ENCODE measurements at places on chromosomes 12 and 14. TPM values are rescaled to one million over a fixed set of nuclear protein-coding genes. Genes with fewer than 3 reads are reported as not detected.

GRCh38 chr12:67676624-67677023 is 28.1 kb downstream of the DYRK2 start:
- DNase-seq = no peak

DNA sequence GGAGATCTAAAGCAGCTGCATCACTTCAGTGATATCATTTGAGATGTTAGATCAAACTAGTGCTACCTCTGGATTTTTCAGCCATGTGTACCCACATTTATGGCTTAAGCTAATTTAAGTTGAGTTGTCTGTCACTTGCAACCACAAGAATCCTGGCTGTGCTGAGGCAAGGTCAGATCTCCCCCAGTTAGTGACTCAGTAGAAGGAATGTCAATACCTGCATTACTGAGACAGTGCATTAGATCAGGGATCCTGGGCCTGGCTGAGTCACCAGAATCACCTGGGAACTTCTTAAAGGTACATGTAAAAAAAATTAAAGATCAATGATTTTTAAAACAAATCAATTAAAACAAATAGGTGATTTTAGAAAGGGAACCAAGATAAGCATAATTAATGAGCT is 84.6 kb upstream of the GRIN2B start:
- DNase-seq = no peak

DNA sequence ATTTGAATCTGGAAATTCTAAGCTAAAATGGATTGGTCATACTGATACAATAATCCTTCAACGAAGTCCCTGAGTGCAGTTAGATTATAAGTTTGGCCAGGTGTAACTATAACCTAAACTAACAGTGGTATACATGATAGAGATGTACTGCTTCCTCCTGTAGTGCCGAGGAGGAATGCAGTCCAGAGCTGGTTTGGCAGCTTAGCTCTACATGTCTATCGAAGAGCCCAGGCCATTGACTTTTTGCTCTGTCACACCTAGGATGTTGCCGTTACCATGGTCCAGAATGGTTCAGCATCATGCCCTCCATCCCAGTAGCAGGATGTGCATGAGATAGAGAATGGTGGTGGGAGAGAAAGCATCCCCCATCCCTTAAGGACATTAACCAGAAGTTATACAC is 318.1 kb downstream of the ZFP36L1 start:
- no peak for DNase-seq

DNA sequence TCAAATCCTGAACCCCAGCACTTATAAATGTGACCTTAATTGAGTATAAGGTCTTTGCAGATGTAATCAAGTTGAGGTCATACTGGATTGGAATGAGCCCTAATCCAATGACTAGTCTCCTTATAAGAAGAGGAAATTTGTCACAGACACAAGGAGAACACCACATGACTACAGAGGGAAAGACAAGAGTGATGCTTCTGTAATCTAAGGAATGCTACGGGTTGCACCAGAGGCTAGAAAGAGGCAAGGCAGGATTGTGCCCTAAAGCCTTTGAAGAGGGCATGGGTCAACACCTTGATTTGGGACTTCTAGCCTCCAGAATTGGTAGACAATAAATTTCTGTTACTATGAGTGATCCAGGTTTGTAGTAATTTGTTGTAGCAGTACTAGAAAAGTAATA is 135.0 kb downstream of the FOXG1 start:
- DNase-seq = no peak

- DNase-seq = no peak
Observed at GRCh38 chr12:96093543-96094196, 58.3 kb upstream of the LTA4H start.

DNA sequence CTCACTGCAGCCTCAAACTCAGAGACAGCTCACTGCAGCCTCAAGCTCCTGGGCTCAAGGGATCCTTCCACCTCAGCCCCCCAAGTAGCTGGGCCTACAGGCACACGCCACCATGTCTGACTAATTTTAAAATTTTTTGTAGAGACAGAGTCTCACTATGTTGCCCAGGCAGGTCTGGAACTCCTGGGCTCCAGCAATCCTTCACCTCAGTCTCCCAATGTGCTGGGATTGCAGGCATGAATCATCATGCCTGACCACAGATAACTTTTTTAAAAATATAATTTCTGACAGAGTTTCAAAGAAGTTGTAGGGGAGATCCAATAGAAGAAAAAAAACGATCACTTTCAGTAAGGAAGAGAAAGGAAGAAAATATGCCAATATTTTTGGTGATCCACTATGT is 189.7 kb upstream of the CDKN3 start:
- DNase-seq = no peak

- no peak for DNase-seq
Observed at GRCh38 chr12:57211791-57212700, 4.5 kb upstream of the NXPH4 start.

DNA sequence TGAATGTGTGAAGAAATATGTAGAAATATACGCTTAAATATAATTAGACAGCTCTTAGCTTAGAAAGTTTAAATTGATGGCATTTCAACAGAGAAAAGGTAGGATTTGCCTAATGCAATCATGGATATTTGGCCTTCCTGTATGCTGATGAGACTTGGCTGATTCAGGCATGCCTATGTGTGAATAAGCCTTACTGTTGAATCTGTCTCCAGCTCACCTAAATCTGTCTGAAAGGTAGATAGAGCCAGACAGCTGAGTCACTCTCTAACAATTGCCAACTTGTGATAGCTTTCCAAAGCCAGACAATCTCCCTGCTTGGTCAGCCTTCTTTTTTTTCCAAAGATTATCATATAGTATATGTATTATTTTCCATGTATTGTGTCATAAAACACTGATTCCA is 92.8 kb upstream of the FLRT2 start:
- DNase-seq = no peak

DNA sequence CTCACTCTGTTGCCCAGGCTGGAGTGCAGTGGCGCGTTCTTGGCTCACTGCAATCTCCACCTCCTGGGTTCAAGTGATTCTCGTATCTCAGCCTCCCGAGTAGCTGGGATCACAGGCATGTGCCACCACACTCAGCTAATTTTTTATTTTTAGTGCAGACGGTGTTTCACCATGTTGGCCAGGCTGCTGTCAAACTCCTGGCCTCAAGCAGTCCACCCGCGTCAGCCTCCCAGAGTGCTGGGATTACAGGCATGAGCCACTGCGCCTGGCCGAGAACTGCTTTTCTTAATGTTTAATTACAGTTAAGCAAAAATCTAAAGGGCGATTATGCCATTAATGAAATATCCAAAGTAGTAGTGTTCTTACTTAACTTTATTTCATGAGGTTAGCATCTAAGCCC is 13.6 kb downstream of the YARS2 start:
- DNase-seq = no peak

DNA sequence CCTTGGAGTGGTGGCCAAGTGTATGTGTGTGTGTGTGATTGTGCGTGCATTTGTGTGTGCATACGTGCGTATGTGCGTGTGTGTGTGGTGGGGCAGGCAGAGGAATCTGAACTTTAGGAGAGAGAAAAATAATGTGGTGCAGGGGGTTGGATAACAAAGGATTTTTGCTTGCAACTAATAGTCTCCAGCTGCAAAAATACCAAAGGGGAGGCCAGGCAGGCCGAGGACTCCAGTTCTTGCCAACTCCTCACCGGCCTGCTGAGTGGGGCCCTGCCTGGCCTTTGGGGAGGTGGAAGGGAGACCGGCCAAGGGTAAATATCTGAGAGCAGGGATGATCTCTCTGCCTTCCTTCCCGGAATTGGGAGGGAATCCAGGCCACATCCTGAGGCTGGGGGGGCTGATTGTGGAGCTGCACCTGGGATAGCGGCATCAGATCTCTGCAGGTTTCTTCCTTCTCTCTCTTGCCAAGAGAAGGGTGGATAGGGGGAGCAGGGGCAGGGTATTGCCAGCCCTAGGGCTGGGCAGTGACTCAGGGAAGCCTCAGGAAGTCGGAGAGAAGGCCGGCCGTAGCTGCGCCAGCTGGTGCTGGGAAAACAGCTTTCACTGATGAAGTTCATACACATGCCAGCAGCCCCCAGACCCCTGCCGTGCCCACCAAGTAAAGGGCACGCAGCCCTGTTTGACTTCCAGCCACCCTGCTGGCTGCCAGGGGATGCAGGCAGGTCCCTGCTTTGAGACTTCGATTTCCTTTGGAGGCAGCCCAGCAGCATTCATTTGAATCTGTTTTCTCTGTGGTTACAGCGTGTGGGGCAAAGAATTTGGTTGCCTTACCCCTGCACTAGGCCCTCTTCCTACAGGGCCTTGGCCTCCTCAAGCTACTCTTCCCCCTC is 4.6 kb upstream of the LRP1-AS start:
- no peak for DNase-seq

DNA sequence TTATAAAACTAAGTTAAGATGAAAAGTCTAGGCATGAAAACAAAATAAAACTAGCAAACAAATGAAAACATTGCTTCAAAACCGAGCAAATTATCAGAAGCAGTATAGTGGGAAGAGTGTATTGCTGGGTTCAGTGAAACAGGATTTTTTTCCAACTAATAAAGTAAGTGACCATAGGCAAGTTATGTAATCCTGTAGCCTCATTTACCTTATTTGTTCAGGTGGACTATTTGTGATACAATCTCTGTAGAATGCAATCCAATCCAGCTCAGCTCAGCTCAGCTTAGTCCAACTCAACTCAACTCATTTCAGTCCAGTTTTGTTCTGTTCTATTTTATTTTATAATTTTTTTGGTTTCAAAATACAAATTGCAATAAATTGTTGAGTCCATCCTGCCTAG is 276.7 kb upstream of the LRIG3 start:
- DNase-seq = no peak

DNA sequence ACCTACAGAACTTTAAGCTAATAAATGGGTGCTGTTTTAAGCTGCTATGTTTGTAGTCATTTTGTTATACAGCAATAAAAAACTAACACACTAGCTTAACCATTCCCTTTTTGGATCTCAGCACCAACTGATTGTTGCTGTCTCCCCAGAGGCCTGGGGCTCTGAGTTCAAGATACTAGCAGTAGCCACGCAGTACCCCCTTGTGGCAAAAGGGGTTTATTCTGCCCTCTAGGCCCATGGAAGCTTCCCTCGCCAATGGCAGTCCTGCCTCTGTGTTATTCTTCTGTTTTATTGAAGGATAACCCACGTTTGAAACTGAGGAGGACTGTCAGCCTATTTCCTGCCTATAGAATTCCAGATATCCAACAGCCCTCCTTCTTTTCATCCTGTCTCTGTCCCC is 455.3 kb upstream of the ATP2B1 start:
- DNase-seq = no peak

- no peak for DNase-seq
Observed at GRCh38 chr14:69490219-69490918, 5.8 kb downstream of the PLEKHD1 start.

GRCh38 chr12:14619741-14620501 is 52.2 kb upstream of the PLBD1 start:
- no peak for DNase-seq

GRCh38 chr14:33754261-33754660 is 196.6 kb downstream of the EGLN3 start:
- no peak for DNase-seq

GRCh38 chr12:24821691-24822090 is 127.2 kb downstream of the BCAT1 start:
- no peak for DNase-seq

DNA sequence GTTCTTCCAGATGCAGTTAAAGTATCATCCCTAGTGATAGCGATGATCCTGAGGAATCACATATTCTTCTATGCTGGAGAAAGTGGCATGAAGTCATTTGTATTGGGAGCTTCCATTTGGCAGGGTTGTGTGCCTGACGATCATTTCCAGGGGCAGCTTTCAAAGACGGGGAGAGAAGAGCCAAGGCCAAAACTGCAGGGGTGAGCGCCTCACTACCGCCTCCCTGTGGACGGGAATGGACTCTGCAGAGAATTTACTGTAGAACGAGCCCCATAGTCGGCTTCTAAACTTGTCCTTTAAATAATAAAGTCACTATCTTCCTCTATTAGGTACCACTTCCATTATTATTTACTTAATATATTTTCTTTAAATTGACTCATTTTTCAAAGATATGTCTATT is 555.9 kb upstream of the TMEM132C start:
- DNase-seq = no peak

DNA sequence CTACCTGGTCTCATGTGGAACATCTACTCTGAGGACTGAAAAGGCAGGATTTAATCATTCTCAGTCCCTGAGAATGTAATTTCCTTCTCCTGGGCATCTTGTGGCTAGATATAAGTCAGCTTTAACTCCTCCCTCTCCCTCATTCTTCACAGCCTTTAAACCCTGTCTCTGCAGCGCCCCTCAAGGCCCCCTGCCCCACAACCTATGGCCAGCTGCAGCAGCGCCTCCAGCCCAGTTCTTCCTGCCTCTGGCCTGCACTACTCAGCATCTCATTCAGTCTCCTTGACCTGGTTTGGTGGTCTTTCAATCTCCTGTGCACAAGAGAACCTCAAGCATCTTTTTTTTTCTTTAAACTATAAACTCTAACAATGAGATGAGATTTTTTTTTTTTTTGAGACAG is 29.3 kb downstream of the NCKAP5L start:
- no peak for DNase-seq

- no peak for DNase-seq
Observed at GRCh38 chr14:94239406-94239805, 53.7 kb downstream of the SERPINA10 start.

DNA sequence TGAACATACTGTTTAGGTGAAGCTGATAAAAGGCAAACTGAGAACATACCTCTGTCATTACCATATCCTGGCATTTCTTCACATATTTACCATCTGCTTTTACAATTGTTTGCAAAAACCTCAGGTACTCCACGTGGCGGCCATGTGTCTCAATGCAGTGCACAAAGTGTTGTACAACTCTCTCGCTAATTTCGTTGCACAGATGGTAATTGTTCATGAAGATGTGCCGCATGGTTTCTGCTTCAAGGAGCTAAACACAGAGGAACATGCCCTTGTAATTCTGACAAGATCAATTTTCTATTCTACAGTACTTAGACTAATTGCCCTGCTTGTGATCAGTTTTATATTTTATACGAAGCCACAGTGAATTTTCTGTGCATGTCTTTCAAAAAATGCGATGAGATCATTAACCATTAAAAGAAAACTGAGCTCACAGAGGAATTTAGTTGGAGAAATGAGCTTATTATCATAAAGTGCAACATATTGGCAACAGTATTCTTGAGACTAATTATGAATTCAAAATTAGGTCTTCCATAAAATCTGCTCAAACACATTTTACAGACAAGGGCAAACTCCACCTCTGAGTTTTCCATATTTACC is 233.8 kb downstream of the ITPR2 start:
- no peak for DNase-seq

The SRRM4 gene
- total RNA-seq = not detected

The TNS2 gene
- 274 TPM for total RNA-seq

The OR4K17 gene
- not detected for total RNA-seq

The KRT7 gene
- not detected for total RNA-seq

The OTOGL gene
- total RNA-seq = 0.13 TPM

The PFDN5 gene
- 578 TPM for total RNA-seq

Measured in Peyer's patch (tissue), 4 donors.